Activated naive CD4-positive, alpha-beta T cell (primary cell): ENCODE measurements at places on chromosomes 5 and 9.

DNA sequence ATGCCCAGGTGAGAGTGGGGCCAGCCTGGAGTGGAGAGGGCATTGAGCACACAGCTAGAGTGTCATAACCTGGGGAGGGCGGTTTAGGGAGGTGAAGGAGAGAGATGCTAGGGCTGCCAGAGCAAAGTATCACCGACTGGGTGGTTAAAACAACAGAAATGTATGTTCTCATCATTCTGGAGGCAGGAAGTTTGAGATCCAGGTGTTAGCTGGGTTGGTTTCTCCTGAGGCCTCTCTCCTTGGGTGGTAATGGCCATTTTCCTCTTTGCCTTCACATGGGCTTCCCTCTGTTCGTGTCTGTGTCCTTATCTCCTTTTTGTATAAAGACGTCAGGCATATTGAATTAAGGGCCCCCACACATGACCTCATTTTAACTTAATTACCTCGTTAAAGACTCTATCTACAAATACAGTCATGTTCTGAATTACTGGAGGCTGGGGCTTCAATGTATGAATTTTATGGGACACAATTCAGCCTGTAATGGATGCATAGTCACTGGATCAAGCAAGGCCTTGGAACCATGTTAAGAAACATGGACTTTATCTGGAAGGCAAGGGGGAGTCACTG lies 118.6 kb upstream of the IL12B start:
- DNase-seq, result no peak

DNA sequence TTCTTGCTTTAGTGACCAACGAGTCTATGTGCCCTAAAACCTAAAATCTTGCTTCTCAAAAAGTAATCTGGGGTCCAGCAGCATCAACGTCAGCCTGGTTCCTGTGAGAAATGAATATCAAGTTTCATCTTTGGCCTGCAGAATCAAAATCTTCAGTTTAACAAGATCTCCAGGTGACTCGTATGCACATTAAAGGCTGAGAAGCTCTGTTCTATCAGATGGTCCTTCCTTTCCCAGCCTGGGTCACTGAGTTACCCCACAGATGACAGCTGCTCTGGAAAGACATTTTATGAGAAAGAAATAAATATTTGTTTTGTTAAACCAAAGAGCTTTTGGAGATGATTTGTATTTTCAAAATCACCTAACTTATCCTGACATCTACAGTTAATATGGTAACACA lies 75.8 kb downstream of the ADAMTSL1 start:
- no peak for DNase-seq

GRCh38 chr5:168624850-168625364 lies 45.7 kb upstream of the PANK3 start:
- no peak for DNase-seq

GRCh38 chr9:33190021-33190705 lies 23.0 kb upstream of the B4GALT1 start:
- DNase-seq, result no peak

DNA sequence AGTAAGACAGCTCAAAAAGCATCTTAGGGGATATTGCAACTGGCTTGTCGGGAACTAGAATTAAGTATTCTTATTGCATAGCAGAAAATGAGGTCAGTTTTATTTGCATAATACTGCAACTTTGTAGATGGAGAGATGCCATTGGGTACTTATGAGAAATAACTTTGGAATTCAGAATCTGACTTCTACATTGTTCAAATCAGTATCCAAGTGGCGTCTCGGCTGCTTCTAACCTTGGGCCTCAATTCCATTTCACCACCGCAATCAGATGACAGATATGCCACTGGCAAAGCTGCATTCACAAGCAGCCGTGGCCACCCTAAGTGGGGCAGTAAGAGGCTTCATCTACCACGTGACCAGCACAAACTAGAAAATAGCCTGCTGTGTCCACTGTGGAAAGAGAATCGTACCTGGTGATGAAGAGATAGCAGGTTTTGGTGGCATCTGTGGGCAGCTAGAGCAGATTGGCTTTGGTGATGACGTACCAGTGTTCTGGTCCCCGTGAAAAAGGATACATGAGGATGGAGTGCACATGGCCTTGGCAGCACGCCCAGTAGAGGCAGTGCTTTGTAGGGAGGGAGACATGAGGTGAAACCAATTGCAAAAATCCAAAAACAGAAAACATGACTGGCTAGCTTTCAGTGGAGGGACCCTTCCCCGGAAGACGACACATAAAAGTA lies 116.6 kb downstream of the KLHL3 start:
- DNase-seq, result no peak

GRCh38 chr9:133037775-133038515 lies 7.1 kb downstream of the GTF3C5 start:
- no peak for DNase-seq

- DNase-seq, result no peak
Observed at GRCh38 chr9:109681301-109681700, 98.7 kb upstream of the PALM2AKAP2 start.

- DNase-seq, result no peak
Observed at GRCh38 chr9:8429157-8429556, 629.6 kb upstream of the DMAC1 start.

GRCh38 chr5:109035436-109035835 lies 287.7 kb downstream of the FER start:
- DNase-seq, result no peak

DNA sequence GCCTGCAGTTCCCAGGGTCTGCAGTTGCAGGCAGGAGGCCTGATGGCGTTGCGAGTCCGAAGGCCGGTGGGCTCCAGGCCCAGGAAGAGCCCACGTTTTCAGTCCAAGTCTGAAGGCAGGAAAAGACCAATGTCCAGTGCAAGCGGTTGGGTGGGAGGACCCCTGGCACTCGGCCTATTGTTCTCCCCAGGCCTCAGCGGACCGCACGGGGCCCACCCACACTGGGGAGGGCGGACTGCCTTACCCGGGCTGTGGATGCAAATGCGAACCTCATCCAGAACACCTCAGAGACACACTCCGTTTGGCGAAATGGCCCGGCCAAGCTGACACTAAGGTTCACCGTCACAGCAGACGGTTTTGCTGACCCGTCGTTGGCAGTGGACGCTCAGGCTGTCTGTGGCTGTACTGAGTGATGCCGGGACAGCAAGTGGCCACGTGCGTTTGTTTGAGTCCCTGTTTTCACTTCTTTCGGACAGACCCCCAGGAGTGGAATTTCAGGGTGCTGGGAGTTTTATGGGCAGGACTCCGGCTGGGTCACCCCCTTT lies 10.2 kb upstream of the SEC16A start:
- DNase-seq, result no peak

DNA sequence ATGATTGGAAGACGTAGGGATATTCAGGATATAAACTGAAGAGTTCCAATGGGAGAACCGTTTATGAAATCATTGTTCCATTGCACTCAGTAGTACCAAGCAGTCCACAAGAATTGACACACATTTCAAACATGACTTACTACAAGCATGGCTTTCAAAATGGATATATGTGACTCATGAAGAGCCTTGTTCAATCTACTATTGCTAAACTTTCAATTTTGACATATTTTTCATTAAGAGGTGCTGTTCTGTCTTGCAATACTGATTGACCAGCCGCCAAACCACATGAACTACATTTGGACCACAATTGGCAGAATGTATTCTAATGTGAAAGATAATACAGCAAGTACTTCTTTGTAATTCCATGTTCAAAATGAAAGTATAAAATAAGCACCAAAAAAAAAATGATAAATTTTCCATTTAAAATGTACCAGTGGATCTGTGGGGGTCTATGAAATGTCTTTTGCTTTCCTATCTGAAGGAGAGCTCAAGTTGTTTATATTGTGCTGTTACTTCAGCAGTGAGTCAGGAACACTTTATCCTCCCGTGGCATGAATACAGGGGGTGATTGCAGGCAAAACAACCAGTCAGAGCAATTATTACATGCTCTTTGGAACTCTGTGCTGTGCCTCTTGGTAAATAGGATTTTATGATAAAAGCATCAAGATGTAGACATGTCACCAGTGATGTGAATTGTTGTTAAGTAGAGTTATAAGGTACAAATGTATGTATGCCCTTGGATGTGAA lies 366.0 kb downstream of the ARRDC3 start:
- no peak for DNase-seq

- no peak for DNase-seq
Observed at GRCh38 chr9:116163293-116164055, 9.9 kb downstream of the PAPPA start.

DNA sequence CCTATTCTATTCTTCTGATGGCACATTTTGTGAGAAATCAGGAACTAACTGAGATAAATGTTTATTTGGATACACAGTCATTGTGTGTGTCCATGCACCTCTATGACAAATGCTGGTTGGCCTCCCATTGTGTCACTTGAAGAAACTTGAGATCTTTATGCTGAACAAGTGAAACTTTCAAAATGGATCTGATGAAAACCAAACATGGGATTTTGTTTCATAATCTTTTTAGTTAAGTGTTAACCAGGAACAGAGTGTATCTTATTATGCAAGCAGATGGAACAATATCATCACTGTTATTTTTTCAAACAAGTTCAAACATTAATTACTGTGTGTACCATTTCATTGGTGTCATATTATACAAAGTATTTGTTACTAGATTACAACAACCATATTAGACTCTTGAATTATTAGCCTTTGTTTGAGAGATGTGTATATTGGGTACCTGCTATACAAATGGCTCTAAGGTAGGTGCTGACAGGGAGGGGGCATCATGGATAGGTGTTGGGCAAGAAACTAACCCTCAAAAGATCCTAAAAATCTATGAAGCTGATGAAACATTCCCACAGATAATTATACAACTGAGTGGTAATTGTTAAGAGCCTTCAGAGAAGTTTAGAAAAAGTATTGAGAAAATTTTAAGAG lies 159.8 kb downstream of the PALM2AKAP2 start:
- no peak for DNase-seq

DNA sequence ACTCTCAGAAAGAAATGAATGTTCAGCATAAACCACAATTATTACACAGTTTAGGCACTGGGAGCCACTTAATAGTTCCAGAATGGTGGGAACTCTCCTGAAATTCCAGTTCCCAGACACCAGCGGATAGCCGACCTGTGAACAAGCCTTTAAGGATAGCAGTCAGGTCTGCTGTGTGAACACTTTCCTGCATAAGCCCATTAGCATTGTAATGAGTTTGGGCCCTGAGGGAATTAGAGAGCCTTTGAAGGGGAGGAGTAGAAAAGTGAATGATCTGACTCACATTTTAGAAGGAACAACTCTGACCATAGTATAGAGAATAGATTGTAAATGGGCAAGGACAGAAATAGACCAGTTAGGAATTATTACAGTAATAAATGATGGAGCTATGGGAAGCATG lies 189.1 kb downstream of the ADGRV1 start:
- no peak for DNase-seq

GRCh38 chr5:14305045-14305444 lies 161.9 kb downstream of the TRIO start:
- DNase-seq, result no peak

DNA sequence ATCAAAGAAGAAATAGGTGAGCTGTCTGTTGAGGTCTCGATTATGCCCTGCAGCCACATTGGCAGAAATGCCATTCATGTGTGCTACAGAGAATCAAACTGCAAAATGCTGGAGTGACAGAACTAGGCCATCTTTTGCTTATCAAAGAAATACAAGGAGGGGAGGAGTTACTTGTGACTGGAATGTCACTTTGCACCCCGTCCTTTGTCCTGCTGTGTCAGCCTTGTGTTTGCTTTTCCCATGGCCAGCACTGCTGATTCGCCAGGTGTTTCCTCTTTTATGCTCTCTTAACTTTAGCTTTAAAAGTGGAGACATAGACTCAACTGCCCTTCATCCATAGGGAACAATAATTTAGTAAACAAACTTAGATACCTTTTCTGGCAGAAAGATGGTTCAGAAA lies 54.3 kb downstream of the SLC46A2 start:
- DNase-seq, result no peak

- DNase-seq, result no peak
Observed at GRCh38 chr9:96236854-96237550, 65.0 kb downstream of the HSD17B3 start.

GRCh38 chr5:116382032-116382873 lies 192.4 kb downstream of the SEMA6A start:
- DNase-seq, result no peak
